Small intestine (tissue), 16 donors: ENCODE measurements at places on chromosomes 1 and 21.

DNA sequence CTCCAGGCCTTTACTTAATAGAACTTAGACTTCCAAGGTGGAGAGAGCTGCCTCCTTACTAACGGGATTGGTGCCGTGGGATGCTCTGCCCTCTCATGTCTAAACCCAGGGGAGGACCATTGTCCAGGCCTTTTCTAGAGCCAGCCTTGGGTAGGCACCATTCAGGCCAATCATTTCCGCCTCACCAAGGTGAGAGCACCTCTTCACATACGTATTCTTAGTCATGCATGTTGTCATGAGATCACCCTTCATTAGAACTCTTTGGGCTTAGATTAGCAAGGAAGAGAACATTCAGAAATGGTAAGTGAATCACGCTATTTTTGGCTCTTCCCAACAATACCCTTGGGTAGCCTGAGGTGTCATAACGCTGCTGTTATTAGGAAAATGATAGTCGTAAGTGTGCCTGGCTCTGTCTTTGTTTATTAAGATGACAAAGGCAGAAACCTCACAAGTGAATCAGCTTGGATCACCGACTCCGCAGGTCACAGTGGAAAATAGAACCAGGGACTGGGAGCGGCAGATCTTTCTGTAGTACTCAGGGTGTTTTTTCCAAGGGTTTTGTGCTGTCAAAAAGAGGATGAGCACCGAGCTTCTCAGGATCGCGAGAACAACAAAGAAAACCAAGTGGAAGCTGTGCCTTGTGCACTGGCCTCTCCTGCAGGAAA, 55.0 kb downstream of the HUNK start:
- DNase-seq, result no peak

DNA sequence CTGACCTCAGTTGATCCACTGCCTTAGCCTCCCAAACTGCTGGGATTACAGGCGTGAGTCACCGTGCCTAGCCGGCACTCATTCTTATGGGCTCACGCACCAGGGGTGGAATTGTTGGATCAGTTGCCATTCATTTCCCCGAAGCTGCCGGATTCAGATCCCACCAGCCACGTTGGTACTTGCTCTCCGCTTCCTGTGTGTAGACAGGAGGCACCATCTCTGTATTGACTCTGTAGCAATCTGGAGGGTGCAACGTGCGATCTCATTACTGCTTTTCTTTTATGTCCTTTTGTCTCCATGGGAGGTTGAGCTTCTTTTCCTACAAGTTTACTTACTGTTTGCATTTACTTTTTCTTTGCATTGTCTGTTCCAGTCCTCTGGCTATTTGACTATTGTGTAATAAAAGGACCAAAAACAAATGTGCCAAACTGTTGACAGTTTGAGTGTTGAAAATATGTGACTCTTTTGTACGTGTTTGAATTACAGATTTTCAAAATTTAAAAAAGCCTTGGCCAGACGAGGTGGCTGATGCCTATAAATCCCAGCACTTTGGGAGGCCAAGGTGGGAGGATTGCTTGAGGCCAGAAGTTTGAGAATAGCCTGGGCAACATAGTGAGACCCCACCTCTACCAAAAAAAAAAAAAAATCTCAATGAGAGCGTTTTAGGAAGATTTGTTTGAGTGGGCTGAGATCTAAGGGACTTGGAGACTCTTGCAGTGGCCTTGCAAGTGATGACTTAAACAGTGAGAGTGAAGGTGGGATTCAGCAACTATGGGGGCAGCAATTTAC, 39.1 kb downstream of the SPSB1 start:
- peak; percentile 32 for DNase-seq

DNA sequence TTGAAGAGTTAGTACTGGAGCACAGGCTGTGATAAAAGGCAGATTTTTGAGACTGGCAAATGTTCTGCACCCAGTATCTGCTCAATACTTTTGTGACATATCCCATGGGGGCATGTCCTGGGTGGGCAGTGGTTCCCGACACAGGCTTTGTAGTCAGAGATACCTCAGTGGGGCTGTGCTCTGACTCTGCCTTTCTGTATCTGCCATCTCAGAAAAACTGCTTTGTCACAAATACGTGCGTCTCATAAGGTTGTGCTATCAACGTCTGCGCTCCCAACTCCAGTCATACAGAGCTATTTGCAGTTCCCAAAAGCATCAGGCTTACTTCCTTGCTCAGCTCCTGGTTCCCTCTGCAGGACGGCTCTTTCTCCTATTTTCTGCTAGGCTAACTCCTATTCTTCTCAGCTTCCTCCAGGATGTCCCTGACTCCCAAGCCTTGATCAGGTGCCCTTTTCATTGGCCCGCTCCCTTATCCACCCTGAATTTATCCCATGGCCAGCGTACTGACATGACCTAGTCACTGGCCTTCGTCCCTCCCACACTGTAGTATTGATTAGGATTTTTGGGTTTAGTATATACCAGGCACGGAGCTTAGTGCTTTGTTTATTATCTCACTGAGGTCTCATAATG, 12.1 kb upstream of the RAB29 start:
- peak; percentile 13 for DNase-seq

DNA sequence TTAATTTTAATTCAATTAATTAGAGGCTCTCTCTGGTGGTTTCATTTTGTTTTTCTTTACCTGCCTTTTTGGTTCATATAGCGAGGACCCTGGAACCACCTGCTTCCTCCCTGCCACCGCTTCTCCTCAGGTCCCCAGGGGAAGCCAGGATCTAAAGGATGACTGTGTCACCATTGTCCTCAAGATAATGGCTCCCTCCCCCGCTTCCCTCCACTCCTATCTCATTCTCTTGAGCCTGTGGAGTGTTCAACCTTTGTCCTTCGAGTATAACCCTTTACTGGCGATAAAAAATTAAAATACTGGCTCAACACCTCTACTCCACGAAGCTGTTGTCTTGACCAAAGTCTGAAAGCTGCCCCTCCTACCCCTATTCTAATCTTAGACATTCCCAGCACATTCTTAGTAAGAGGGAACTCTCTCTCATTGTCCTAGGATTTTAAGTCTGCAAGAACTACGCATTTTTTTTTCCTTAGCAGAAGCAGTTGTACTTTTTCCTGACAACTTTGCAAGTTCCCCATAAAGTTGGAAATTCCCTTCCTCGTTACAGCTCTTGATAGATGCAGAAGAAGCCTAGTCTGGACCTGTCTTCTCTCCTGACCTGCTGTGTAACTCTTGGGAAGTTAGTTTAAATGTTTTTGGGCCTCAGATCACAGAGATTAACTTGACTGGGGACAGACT, 12.6 kb upstream of the MAPKAPK2 start:
- DNase-seq, result peak; percentile 95

GRCh38 chr1:210857705-210858104, 276.2 kb downstream of the KCNH1 start:
- no peak for DNase-seq

DNA sequence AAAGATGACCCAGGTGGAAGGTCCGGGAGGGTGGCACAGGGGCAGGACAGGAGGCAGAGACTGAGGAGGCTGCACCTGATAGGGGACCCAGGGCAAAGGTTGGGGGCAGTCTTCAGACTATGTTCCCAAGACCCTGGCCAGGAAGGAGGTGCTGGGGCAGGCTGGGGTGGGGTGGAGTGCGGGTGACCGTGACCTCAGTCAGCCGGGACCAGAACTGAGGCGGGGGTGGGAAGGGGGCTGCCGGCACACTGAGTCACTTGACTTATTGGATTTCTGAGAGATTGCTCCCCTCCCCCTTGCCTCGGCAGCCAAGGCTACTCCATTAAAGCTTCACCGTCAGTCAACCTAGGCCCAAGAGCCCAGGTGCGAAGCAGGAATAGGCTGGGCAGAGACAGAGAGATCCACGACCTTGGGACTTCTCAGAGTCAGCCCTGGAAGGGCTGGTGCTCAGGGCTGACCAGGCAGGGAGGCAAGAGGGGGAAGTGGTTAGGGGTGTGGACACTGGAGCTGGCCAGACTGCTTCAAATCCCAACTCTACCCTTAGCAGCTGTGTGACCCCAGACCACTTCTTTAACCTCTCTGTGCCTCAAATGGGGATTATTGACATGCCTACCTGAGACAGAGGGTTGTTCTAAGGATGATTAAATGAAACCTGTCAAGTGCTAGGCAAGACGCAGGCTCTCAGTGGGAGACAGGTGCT, 47.9 kb upstream of the LAPTM5 start:
- DNase-seq, result no peak

DNA sequence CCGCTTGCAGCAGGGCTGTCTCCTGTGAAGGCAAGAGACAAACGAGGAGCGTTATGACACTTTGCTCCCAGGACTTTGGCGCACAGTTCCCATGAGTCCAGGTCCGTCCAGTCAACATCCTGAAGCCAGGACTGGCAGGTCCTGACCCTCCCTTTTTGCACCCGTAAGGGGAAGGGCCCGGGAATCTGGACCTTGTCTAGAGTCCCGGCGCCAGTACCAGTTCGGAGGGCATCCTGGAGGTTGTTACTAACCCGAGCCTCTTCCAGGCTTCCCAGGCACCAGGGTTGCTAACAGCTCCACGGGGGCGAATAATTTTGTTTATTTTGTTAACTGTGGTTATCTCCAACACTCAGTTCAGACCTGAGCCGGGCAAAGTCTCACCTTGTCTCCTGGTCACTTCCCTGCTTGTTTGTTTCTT, 682 bp upstream of the RWDD3 start:
- DNase-seq, result peak; percentile 79

DNA sequence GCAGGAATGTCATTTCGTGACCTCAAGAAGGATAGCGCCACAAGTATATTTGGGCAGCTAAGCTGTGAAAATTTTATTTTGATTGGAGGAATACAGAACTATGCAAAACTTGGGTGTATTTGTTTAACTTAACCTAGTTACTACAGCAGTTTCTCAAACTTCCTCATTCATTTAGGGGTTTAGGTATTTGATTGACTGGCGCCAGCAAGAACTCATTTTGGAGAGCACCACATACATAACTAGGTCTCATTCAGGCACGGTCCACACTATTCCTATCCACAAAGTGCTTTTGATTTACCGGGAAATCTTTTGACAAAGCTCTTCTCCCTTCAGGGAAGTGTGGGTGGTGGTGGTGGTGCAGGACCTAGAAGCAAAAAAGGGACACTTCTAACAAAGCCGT, 155.1 kb upstream of the NRIP1 start:
- no peak for DNase-seq

GRCh38 chr1:37078866-37079265, 44.6 kb upstream of the GRIK3 start:
- no peak for DNase-seq

DNA sequence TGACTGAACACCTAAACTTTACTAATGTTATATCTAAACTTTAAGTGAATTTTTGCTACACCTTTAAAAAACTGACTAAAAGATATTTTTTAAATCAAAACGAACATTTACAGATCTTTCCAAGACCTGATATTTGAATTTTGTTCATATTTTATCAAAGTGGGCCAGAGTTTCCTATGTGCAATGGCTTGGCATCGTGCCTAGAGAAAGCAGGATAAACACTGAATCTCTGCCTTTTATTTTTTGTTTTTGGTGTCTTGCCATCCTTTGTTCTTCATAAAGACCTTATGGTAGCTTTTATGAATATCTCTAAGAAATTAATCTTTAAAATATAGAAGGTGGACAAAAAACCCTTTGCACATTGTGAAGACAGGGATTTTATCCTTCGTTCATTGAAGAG, 25.8 kb upstream of the VPS26C start:
- DNase-seq, result no peak

DNA sequence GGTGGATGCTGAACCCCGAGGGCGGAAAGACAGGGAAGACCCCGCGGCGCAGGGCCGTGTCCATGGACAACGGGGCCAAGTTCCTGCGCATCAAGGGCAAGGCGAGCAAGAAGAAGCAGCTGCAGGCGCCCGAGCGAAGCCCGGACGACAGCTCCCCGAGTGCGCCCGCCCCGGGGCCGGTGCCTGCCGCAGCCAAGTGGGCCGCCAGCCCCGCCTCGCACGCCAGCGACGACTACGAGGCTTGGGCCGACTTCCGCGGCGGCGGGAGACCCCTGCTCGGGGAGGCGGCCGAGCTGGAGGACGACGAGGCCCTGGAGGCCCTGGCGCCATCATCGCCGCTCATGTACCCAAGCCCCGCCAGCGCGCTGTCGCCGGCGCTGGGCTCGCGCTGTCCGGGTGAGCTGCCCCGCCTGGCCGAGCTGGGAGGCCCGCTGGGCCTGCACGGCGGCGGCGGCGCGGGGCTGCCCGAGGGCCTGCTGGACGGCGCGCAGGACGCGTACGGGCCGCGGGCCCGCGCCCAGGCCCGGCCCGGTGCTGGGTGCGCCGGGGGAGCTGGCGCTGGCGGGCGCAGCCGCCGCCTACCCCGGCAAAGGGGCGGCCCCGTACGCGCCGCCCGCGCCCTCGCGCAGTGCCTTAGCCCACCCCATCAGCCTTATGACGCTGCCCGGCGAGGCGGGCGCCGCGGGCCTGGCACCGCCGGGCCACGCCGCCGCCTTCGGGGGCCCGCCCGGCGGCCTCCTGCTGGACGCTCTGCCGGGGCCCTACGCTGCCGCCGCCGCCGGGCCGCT, 20.7 kb downstream of the FOXO6 start:
- DNase-seq, result no peak

DNA sequence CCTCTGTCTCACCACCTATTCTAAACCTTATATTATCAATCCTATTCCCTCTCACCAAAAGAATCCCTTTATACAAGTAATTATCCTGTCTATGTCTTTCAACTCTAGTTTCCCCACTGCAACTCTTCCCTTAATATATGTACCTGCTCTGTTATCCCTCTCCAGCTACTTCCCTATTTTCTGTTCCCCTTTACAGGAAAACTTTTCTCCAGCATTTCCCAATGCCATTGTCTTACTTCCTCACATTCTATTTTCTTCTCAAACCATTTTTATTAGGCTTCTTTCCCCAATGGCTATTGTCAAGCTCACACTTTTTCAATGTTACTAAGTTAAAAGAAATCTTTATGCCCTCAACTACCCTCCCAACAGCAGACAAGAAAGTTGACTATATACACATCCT, 11.6 kb downstream of the DPYD start:
- DNase-seq, result no peak

DNA sequence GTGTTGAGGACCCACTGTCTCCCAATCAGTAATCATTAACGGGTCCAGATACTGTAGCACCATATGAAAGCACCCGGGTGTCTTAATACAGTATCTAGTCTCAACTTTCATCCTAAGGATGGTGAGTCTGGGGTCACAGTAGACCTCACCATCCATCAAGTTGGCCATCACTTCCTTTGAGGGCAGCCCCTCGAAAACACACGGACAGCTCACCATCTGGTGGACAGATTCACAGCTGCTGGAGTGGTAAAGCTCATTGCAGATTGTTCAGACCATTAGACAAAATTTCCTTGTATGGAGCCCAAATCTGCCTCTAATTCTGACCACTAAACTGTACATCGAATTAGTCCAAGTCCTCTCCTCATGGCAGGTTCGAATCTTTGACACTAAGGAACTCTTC, 123.1 kb downstream of the PGBD5 start:
- no peak for DNase-seq

DNA sequence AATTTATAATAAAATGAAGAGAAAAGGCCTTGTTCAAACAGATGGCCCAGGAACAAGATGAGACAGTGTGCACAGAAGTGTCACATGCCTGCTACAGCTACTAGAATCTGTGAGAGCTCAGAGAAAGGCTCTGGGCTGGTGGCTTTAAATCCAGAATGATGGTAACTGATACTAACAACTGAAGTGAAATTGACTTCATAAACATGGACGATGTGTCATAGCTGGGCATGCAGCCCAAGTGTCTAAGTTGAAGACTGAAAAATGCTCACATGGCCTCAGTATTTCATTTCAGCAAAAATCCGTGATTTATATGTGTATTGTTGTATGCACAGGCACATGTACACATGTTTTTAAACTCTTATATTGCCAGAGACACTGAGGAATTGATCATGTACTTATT, 208.3 kb upstream of the RUNX1 start:
- no peak for DNase-seq

- DNase-seq, result no peak
These were observed 12.4 kb upstream of the SCAF4 start for GRCh38 chr21:31744182-31744800.
